AG20443 (cell line): ENCODE measurements at places on chromosomes 2 and 18.

DNA sequence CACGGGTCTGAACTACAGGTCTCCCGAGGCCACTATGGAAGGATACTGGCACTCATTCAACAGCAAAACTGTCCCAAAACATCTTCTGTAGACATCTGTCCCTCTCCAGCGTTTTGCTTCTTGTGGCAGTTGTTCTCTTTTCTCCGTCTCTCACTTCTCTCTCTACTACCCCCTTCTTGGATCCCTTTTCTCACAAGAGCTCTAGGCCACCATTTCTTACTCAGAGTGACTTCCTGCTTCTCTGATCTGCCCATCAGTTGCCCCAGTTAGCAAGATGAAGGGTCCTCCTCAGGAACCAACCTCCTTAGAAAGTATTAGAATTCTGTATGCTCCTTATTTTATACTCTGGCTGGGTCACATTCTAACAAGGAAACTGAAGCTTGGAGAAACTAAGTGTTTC is 32.6 kb downstream of the BCL2 start:
- no peak for DNase-seq

DNA sequence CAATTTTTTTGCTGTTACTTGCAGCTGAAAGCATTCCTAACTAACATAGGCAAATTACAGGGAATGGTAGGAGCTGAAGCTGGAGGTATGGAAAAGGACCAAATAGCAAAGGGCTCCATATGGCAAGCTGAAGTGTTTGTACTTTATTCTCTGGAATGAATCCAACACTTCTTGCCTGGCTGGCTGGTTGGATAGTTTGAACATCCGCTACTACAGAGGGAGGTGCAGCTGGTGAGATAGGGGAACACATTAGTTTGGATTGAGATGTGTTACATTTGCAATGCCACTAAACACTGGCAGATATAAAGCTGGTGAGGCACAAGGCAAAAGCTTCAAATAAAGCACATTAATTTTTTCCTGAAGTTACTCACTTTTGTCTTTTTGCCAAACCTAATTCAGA is 291.5 kb downstream of the SP3 start:
- no peak for DNase-seq

DNA sequence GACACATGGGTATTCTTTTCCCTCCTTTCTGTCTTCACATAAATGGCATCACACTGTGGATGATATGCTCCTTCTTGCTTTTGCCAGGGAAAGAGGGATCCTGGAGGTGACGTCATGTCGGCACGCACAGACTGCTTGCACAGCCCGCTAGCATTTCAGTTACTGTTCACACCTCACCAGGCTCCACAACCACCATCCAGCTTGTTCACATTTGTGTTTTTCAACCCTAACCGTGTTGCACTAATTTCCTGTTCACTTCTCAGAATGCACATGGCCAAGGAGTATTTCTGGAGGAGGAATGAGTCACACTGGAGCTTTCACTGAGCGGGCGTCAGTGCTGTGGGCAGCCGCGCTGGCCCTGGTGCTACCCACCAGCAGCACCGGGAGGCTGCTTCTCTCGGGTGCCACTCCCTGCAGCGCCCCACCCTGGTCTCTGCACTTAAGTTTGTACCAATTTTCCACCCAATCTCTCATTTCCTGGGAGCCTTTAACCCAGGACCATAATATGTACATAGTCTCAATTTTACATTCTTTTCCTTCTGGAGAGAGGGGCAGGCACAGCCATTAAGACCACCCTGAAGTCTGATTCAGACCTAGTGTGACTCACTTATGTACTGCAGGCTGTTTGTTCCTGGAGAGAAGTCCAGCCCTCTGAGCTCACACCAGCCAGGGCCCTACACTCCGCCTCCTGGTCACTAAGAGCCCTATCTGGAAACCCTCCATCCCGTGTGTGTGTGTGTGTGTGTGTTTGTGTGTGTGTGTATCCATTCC is 65.1 kb downstream of the MBP start:
- DNase-seq = peak; percentile 72

DNA sequence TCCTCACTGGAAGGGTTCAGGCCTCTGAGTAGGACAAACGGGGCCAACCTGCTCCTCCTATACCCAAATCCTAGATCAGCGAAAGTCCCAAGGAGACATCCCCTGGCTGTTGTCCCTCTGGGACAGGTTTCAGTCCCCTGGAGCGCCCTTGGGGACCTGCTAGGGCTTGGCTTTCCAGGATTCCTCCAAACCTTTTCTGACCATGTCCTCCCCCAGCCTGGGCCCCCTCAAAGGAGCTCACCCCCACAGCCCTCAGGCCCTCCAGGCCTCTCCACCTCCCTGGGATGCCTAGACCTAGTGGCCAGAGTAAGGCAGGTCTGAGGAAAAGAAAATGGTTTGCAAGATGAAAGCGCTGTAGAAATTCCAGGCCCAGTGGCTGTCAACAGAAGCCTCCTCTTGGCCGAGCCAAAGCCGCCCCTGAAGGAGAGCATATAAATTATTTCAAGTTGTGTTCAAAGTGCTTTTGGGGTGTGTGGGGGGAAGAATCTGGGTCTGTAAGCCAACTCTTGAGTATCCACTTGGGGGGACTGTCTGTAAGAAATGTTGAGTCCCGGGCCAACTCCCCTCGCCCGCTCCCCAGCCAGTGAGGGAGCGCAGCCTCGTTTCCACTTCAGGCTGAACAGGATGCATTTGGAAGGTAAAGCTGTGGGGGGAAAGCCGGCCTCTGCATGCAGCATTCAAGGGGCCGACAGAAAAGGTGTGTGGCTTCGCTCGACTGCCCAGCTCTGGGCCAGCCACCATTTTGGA is 158.6 kb downstream of the DYSF start:
- no peak for DNase-seq

DNA sequence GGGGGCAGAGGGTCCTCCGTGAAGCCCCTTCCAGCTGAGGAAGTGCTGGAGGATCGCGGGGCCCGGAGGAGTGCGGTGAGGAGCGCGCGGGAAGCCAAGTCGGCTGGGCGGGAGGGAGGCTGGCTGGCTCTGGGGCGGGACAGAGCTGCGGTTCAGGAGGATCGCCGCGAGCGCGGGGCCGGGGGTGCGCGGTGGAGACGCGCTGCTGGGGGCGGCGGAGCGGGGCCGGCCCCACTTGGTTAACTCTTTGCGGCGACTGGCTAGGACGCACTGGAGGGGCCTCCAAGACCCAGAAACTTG is 464 bp downstream of the CYBRD1 start:
- peak; percentile 49 for DNase-seq

GRCh38 chr2:65691816-65692215 is 259.4 kb upstream of the SPRED2 start:
- DNase-seq = no peak

DNA sequence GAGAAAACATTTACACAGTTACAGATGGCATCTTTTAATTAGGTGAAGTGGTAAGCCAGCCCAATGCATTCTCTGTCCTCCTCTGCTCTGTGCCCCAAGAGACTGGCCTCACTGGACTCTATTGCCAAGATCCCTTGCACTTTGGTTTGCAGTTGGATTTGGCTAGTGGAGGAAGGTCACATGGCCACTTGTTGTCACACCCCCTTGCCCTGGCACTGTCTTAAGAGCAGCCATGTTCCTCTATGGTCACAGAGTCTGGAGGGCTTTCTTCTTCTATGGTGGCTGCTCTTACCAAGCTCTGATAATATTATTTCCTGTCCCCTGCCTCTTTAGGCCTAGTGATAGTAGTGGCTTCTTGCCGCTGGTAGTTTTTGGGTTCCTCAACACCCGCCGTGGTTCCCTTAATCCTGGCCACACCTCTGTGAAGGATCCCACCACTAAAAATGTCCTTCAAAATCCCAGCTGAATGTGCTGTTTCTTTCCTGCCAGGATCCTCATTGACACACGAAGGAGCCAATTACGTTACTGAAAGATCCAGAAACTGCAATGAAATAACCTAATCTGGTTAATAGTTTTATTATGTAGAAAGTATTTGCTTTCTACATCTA is 111.1 kb downstream of the CDC42EP3 start:
- no peak for DNase-seq

- DNase-seq = no peak
These were observed 16.9 kb downstream of the LDLRAD4 start for GRCh38 chr18:13235421-13235831.

GRCh38 chr2:128498086-128498485 is 179.4 kb upstream of the HS6ST1 start:
- DNase-seq = no peak

GRCh38 chr2:108829578-108830310 is 43.2 kb downstream of the CCDC138 start:
- no peak for DNase-seq

DNA sequence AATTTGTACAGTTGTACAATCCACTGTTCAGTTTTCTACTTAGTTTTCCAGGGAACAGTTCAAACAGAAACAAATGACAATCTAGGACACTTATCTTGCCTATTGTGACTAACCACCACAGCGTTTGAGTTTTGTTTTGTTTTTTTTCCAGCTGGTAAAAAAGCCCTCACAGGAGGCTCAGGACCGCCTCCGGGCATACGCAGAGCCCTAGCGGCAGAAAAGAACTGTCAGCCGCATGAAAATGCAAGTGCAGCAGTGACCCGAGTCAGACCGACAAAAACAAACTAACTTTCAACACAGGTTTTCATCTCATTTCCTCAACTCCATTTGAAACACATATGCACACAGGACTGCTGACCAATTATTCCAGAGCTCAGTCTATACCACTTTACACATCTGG is 68.6 kb downstream of the STEAP3 start:
- peak; percentile 56 for DNase-seq
